ENCODE measurements at places on chromosomes 4 and X.

- no peak for DNase-seq
Observed at GRCh38 chr4:188316391-188316790, 177.2 kb downstream of the TRIML1 start.

DNA sequence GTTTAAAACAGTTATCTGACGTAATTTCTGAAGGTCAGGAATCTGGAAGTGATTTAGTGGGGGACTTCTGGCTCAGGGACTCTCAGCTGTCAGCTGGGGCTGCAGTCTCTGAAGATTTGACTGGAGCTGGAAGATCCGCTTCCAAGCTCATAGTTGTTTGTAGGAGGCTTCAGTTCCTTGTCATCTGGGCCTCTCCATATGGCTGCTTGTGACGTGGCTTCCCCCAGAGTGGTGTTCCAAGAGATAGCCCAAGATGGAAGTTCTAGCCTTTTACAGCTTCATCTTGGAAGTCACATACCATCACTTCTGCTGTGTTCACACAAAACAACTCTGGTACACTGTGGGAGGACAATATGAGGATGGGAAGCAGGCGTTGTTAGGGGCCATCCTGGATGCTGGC is 2.1 kb downstream of the MPC1L start:
- DNase-seq = no peak

- DNase-seq = no peak
Observed at GRCh38 chrX:16119353-16120220, 3.8 kb upstream of the GRPR start.

DNA sequence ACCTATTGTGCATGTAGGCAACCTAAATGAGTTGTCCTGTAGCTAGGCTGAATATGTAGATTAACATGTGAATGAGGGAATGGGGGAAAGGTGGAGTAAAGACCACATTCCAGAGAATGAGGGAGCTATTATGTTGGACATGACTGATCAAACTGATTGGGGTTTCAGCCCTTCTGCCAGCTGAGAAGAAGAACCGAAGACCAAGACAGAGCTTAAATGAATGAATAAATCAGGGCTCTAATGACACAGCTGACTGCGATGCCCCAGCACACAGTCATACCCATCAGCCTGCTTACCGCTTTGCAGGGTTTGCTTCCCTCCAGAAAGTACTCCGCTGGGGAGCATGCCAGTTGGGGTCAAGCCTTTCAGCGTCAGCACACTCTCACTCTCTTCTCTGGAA is 315.4 kb downstream of the PPP3CA start:
- DNase-seq = no peak

DNA sequence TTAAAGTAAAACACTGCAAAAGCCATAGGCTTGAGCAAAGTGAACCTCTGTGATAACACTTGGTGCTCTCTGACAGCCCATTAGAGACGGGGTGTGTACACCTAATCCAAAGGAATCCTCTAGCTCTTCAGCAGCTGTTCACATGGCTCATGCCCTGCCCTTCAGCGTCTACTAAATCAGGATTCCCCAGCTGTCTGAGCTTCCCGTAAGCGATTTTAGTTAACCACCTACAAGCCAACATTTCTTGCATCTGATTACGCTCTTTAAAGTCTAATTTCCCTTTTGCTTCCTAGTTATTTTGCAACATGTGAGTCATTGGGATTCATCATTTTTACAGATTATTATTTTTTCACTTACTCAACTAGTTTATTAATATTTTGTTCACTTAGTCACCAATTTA is 6.5 kb downstream of the DMD start:
- no peak for DNase-seq

DNA sequence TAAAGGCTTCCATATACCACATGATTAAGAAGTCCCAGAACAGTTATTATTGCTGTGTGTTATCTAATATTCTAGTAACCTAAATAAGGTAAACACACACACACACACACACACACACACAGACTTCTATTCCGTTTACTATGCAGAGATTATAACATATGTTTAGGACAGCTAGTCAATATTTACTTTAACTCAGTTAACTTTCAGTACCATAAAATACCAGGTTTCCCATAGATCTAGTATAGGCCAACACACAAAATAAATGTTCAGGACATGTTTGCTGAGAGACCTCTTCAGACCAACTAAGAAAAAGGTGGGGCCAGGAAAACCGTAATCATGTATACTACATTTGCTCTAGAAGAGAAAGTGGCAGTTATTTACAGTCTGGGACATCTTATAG is 365.5 kb downstream of the KLHL13 start:
- DNase-seq = no peak

- DNase-seq = no peak
Observed at GRCh38 chrX:72316408-72317110, 10.8 kb upstream of the CITED1 start.

DNA sequence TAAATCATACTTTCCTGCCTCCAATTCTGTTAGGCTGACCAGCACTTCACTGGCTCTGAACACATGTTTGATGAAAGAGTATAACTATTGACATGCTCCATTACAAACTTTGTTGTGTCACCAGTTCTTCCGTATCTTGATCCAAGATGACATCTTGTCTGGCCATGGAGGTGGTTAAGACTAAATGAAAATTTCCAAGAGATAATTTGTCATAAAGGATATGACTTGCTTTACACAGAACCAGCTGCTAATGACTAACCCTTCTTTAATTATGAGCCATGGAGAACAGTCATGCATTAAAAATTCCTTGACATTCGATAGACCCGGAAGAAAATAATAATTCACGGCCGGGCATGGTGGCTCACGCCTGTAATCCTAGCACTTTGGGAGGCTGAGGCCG is 17.7 kb upstream of the N4BP2 start:
- no peak for DNase-seq

GRCh38 chrX:8632924-8633323 is 99.0 kb downstream of the ANOS1 start:
- DNase-seq = no peak

DNA sequence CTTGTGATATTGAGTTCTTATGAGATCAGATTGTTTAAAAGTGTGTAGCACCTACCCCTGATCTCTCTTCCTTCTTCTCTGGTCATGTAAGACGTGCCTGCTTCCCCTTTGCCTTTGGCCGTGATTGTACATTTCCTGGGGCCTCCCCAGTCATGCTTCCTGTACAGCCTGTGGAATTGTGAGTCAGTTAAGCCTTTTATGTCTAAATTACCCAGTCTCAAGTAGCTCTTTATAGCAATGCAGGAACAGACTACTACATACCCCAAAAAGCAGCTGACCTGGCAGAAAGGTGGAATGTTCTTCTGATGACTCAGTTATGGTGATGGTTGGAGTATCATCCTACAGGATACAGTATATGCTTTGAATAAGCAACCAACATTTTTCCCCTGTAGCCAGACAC is 11.4 kb upstream of the MCUB start:
- peak; percentile 77 for DNase-seq

DNA sequence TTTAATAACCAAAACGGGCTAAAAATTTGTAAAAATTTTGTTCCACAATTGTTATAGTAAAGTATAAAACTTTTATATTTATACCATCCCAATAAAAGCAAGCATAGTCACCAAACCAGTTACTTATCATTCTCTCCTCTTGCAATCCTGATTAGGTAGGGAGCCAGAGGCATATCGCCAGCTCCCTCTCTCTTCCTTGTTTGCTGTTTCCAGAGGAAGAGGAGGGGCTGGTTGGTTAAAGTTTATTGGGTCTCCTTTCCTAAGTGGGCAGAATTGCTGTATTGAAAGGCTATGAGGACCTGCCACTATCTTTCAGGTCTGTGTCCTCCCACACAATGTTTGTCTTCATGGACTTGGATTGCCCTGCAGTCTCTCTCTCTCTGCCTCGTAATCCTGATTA is 29.6 kb upstream of the BBS12 start:
- no peak for DNase-seq

DNA sequence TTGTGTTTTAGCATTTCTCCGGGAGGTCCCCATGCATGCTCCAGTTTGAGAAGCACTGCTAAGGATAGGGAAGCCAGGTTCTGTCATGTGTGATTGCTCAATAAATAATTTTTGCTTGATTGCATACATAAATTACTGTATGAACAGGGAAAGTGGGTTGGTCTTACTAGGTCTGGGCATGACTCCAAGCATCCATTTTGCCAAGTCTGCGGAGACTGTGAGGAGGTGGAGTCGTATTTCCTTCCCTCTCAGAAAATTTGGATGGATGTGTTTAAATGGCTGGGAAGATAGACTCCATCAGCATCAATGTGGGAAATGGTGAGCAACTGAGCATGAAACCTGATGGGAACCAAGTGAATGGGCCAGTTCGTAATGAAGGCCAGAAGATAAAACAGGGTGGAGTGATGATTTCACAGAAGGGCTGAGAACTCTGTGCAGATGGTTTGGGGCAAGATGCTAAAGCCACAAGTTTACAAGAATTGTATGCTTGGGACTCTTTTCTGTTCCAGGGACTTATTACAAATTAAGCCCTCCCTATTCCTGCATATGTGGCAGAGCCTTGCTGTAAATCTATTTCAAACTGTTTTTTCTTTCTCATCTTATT is 84.1 kb downstream of the NHS start:
- no peak for DNase-seq

DNA sequence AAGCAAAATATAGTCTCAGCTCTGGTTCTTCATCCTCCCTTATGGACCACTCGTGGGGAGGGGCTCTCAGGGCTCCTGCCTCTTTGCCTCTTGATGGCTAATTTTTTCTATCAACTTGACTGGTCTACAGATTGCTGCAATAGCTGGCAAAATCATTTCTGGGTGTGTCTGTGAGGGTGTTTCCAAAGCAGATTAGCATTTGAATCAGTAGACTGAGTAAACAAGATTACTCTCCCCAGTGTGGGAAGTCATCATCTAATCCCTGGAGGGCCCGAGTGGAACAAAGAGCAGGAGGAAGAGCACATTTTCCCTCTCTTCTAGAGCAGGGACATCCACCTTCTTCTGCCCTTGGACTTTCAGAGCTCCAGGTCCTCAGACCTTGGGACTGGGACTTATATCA is 153.5 kb downstream of the STK32B start:
- DNase-seq = no peak

- DNase-seq = no peak
Observed at GRCh38 chr4:110088670-110089069, 109.7 kb downstream of the ELOVL6 start.

DNA sequence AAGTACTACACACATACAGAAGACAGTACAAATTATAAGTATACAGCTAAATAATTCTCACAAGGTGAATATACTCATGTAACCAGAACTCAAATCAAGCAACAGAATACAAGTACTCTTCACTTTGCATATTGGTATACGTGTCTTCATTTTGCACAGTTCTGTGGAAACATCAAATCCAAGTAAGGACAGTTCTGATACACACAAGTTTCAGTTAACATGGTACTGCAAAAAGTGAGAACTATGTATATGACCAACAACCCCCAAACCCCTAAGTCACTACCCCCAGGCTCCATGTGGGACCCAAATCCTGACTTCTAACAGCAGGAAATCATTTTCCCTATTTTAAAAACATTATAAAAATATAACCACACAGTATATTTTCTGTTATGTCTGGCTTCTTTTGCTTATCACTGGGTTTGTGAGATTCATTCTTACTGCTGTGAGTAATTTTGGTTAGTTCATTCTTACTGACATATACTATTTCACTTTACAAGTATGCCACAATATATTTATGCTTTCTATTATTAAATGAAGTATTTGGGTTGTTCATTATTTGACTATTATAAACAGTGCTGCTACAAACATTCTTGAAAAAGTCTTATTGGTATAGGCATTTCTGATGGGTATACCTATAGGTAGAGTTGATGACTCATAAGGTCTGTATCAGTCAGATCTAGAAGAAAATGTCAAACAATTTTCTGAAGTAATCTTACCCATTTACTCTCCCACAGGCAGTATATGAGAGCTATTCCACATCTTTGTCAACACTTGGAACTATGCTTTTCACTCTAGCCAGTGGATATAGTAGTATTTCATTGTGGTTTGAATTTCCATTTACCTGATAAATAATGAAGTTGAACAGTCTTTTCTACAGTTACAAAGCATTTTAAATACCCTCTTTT is 47.0 kb downstream of the SCLT1 start:
- DNase-seq = no peak

- no peak for DNase-seq
Observed at GRCh38 chrX:51571874-51572273, 46.8 kb downstream of the CENPVL3 start.

- no peak for DNase-seq
Observed at GRCh38 chr4:175790083-175790482, 22.0 kb downstream of the GPM6A start.

- DNase-seq = no peak
Observed at GRCh38 chrX:52353838-52354237, 15.0 kb upstream of the XAGE2 start.

DNA sequence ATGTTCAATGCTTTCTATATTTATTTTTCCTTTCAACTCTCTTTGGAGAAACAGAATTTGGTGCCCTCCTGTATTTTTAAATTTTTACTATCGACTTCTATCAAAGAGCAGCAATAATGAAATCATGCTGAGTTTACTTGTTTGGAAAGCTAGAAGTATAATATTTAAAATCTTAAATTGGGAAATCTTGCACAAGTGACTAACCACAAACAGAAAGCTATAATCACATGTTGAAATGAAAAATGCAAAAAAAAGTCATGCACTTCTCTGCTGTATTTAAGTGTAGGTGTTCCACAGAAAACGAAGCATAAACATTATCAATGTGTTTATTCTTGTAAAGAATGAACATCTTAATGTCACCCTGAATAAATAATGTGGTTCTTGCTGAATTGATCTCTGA is 306.1 kb downstream of the PCDH18 start:
- DNase-seq = no peak

- DNase-seq = no peak
Observed at GRCh38 chr4:3415471-3416141, 26.2 kb upstream of the HGFAC start.

DNA sequence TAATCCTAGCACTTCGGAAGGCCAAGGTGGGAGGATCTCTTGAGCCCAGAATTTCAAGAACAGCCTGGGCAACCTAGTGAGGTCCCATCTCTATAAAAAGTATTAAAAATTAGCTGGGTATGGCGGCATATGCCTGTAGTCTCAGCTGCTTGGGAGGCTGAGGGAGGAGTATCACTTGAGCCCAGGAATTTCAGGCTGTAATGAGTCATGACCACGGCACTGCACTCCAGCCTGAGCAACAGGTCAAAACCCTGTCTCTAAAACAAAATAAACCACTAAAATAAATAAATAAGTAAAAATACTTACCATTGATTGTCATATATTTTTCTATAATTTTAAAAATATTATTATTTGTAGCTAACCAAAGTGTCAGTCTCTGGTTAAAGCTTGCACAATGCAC is 315.6 kb upstream of the SMIM31 start:
- DNase-seq = peak; percentile 29

DNA sequence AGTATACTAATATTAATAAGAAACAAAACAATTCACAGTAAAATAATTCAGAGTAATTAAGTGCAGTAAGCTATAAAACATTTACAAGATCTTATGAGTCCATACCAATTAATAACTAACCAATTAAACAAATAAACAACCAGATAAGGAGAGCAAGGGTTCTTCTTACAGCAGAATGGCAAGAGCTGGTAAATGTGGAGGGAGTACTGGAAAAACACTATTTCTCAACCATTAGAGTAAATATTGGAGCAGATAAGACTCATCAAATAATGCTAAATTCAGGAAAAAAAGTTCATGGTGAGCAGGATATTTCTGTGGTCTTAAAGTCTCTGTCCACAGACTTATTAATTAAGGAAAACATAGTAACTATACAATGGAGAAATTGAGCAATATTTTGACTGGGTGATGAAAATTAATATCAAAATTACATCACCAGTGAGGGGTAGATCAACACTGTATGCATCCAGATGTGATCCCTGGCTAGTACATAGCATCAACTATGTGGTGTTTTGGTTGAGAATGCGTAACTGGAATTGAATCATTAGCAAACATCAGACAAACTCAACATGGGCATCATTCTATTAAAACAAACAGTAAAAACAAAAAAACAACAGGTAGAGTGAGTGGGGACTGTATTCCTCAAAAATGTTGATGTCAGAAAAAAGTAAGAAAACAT is 1376.7 kb downstream of the PCDH19 start:
- DNase-seq = no peak
